M059J (cell line): ENCODE measurements at places on chromosomes 2 and 18. TPM values are rescaled to one million over a fixed set of nuclear protein-coding genes. Genes with fewer than 3 reads are reported as not detected.

Gene RNF152
- 5.8 and 5.9 TPM in 2 replicates for total RNA-seq

Gene CTAGE1
- 0.15 TPM in 1 of 2 replicates, not detected in the other for total RNA-seq

GRCh38 chr2:238122287-238123217, 15.9 kb upstream of the KLHL30 start:
- DNase-seq, result no peak

- peak; percentile 56 for DNase-seq
Observed at GRCh38 chr2:25698752-25699151, 25.4 kb upstream of the DTNB start.

DNA sequence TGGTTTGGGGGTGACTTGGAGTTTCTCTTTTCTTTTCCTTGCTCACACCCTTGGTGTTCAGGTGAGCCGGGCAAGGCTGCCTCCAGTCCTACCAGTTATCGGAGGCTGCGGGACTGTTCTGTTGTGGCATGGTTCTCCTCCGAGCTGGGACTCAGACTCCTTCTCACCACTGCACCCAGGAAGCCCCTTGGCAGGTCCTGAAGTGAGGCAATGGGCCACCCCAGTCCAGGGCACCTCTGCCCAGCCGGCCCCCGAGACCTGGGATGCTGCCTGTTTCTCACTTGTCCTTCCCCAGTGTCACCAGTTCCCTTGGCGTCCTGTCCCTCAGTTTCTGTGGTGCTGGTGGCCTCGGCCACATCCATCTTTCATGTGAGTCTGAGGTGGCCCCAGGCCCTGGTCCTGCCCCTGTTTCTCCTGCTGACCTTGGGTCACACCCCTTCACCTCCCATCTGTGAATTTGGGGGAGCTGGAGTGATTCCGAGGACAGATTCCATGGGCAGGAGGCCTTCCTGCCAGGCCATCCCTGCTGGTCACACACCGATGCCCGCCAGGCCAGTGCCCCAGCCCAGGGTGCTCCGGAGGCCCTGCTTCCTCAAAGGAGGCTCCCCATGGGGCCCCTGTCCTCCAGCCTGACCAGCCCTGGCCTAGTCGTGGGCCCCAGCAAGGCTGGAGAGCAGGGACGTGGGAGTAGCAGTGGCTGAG, 6.6 kb upstream of the KLHL30 start:
- DNase-seq, result no peak

DNA sequence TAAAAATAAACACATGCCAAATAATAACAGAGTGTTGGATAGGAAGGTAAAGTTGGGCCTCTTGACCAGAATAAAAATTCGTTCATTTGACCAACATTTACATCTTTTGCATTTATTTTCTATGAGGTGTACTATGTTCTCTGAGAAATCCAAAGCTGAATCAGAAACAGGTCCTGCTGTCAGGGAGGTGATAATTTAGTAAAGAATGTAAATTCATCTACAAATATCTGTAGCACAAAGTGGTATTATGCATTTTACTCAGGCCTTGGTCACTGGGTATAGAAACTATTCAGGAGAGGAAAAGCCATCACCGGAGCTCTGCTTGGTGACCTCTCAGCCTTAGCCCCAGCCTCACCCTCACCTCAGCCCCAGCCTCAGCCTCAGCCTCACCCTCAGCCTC, 208.9 kb downstream of the SPP2 start:
- DNase-seq, result no peak

DNA sequence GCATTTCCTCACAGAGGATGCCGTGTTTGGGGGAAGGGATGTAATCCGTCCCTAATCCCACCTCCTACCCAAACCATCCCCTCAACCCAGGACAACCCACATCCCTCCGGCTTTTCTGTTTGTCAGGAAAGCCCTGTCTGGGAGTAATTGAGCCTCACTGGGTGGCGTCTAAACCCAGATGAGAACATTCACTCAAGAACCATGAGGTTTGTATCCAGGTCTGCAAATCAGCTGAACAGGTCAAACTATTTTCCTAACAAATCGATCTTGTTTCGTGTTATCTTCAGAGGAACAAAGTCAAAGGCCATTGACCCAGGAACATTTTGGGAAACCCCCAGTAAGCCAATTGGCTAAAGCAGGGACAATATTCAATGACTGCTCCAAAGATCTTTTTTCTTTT, 25.7 kb downstream of the CYP27C1 start:
- no peak for DNase-seq

- DNase-seq, result no peak
Observed at GRCh38 chr18:35376393-35376741, 770 bp downstream of the ZNF396 start.

GRCh38 chr2:101828673-101829334, 131.3 kb downstream of the MAP4K4 start:
- DNase-seq, result no peak
